ENCODE measurements at places on chromosomes 2 and 18.
A peak's percentile ranks its signal among the peaks of the same experiment; 100 is the strongest.

DNA sequence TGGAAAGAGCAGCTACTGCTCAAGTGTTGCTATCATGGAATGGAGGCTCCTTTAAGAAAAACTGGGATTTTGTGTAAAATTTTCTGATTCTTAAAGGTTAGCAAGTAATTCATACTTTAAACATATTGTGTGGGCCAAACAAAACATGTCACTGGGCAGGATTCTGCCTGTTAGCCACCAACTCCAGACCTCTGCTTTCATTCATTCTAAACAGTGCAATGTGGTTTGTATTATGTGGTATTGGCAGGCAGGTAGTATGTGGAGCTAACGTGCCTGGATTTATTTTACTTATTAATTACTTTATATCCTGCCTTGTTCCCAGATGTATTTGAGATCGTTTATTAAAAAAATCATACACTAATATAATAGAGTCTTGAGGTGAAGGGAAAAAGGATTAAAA, 1521.3 kb upstream of the ACVR2A start:
- no peak for DNase-seq

DNA sequence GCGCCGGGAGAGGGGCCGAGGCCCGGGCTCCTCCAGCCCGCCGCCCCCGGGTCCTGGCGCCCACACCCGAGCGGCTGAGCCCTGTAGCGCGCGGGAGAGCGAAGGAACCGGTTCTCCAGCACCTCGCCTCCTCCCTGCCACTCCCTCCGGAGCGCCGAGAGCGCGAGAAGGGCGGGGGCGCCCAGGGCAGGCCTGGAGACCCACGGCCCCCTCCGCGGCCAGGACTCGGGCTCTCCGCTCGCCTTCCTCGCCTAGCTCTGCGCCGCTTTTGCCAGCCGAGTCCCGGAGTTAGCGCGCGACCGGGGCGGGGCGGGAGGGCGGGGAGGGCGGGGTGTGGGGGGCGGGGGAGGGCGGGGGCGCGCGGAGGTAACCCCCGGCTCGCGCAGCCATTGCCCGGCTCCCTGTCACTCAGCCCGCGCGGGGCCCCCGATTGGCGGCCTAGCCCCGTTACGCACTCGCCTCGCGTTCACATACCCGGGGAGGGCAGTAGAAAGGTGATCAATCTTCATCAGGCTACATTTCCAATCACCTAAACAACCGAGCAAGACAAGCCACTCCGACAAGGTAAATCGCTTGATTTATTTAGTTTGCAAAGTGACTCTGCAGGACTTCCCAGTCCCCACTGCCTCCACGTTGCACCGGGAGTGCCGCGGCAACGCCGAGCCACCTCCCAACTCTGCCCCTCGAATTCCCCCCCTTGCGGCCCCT, at the start of gene OTX1:
Gene OTX1, plus strand, starts transcription at position 497 of the 708 bp plus-strand sequence. CDS start 2,161 bp downstream, outside the sequence.
- DNase-seq, result no peak

DNA sequence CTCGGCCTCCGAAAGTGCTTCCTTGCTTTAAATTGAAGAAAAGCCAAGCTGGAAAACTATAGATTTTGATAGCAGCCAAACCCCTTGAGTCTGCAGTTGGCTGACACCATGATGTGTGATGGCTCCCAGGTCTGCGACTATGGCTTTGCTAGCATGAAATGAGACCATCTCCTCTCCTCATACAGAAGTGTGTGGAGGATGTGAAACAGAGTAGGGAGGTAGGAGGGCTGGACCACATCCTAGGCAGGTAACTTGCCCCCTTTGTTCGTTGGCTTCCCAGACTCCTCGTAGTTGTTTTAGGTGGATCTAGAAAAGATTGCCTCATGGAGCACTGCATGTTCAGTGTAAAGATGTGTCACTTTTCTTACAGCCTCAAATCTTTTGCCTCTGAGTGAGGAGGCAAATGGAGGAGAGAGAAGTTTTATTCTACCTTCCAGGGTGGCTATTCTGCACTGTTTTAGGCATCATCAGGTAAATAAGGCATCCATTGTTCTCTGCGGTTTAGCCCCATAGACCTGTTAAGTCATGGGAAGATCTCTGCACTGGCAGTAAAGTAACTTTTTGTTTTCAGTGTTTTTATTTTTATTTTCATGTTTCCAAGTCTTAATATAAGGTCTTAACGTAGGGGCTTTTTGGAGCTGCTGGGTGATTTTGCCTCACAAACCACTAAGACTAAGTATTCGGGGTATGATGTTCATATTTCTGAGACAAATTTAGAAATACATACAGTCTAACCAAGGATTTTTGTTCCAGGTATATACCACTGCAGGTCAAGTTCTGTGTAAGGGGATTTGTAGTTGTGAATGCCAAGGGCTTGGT, 40.1 kb downstream of the MGAT5 start:
- DNase-seq, result no peak

GRCh38 chr2:43343573-43344304, 117.3 kb upstream of the ZFP36L2 start:
- DNase-seq, result peak; percentile 11

- DNase-seq, result no peak
Measured at GRCh38 chr2:218518876-218519275, 49.3 kb downstream of the USP37 start.

DNA sequence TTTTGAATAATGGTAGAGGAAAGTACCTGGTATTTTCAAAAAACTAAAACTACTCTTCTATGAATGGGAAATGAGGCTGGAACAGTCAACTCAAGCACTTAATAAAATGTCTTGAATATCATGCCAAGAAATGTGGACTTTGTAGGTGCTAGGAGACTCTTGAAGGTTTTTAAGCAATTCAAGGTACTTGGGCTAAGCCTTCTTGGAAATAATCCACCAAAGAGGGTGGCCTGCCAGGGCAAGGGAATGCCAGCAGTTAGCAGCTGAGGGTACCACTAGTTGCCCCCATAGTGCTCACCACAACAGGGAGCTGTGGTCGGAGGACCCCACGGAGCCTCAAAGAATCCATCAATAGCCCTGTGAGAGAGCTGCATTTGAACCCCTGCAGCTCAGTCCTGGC, 14.6 kb upstream of the ACYP2 start:
- DNase-seq, result no peak

DNA sequence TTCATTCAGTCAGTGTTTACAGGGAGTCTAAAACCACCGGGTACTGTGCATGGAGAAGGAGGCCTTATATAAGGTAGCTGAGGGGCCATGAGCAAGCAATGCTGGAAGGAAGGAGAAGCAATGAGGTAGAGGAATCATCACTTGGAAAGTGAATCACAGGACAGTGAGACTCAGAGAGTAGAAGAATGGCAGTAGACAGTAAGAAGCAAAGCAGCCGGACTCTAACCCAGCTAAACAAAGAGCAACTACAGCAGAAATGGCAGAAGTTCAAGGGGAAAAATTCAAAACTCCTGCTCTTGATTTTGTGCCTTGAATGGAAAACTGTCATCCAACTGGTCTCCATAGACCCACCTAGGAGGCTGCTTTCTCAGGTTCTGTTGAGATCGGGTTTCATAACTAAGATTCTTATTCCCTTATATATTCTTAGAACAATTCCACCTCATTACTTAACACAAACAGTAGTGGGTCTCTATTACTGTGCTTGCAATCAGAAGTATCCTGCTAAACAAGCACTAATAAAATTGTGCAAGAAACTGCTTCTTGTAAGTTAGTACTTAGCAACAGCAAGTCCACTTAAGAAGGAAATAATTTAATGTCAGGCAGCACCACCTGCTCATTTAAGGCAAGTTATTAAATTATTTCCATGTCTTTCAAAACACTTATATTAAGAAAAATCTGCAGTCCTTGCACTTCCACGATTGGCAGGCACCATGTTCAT, 68.0 kb downstream of the RBMS1 start:
- DNase-seq, result no peak

- peak; percentile 85 for DNase-seq
Measured at GRCh38 chr18:34224423-34225217, at the start of gene NOL4. NOL4 (minus strand) TSS chr18:34224913; CDS start chr18:34223253, 1,660 bp downstream.

DNA sequence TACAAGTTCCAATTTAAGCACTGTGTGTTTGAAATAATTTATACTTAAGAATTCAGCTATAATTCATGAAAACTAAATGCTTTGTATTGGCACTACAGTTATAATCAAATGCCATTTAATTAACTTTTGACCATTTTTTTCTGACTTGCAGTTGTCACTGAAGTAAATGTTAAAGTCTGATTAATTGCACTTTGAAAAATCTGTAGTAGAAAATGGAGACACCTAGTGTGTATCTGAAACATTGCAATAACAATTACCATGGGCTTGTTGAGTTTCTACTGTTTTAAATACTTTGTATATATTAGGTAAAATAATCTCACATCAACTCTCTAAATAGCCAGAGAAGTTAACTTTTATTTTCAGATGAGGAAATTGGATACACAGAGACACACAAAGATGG, 458.6 kb upstream of the FSIP2 start:
- DNase-seq, result no peak

Data from substantia nigra (tissue), 51 donors.